ENCODE measurements at places on chromosomes 6 and 20.

DNA sequence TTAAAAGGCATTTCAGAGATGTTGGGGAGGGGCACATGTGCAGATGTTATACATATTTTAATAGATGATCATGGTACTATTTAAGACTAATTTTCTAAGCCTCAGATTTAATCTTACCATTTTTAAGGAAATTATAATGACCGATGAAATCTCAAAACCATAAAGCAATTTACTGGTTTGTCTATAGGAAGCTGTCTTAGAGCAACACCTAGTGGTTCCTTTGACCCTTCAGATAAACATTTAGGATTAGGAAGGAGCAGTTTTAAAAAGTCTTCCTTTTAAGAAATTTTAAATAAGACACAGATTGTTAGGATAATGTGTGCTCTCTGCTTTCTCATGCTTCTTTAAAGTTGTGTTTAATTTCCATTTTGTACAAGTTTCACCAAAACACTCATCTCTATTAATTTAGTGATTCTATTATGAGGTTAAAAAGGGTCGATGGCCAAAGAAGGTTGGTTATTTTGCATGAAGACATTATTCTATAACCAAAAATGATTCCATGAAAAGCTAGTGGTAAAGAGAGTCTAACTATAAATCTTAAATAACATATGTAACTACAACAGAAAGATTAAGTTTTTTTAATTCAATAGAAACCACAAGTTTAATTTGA, 376.4 kb downstream of the HACE1 start:
- no peak for DNase-seq

GRCh38 chr6:44176762-44177509, 18.3 kb downstream of the CAPN11 start:
- DNase-seq, result no peak

- DNase-seq, result peak; percentile 90
Observed at GRCh38 chr6:12010635-12011275, 1.4 kb upstream of the HIVEP1 start.

DNA sequence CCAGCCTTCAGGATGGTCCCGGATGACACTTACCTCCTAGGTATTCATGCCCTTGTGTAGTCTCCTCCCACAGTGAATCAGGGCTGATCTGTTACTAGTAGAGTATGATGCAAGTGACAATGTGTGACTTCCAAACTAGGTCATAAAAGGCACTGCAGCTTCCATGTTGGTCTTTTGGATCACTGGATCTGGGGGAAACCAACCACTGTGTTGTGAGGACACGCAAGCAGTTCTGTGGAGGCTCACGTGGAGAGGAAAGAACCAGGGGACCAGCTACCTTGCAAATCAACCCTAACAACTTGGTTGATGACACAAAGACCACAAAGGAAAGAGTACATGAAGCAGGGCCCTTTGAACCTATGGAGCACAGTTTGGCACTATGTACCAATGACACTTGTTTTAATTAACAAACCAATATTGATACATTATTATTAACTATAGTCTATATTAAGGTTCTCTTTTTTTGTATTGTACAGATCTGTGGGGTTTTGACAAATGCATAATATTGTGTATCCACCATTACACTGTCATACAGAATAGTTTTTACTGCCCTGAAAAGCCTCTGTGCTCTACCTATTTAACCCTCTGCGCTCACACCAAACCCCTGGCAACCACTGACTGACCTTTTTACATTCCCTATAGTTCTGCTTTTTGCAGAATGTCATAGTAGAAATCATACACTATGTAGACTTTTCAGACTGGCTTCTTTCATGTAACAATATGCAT, 16.3 kb upstream of the SDCBP2 start:
- no peak for DNase-seq
